ENCODE measurements at places on chromosomes 2 and 18.

DNA sequence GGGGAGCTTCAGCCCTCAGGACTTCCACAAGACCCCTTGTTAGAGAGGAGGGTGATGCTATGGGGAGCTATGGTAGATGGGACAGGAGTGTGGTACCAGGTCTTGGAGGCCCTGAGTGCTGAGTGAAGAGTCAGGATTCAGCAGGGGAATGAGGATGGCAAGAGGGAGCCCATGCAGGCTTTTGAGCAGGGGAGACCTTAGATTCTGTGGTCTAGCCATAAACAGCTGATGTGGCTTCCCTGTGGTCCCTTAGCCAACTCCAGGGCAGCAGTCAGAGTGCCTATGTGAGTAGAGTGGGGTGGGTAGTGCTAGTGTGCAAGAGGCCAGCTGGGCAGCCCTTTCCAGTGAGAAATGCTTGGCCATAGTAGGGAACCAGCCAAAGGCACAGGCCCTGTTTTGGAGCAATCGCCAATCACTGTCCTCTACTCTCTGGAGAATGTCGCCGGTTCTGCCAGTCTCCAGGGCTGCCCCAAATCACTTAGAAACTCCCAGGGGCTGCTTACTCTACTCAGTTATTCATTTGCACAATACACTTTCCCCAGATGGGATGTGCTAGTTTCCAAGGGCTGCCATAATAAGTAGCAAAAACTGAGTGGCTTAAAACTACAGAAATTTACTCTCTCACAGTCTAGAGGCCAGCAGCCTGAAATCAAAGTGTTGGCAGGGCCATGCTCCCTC lies 310.5 kb downstream of the SMAD2 start:
- no peak for DNase-seq

DNA sequence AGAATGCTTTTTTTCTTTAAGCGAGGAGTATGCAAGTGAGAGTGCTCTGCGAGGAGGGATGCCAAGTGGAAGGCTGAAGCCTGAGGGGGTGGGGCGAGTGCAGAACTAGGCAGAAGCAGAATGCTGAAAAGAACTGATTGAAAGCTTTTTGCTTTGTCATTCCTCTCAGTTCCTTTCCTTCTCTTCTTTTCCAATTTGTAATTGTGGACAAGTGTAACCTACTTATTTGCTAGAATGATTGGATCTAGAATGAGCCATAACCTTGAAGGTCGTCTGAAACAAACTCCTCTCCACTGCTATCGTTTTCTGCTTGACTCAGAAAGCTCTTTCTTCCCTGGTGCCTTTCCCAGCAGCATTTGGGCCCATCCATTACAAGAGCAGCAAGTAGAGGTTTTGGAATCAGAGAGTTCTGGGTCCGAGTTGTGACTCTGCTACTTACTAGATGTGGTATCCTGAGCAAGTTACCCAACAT lies 115.3 kb downstream of the METTL8 start:
- DNase-seq, result no peak

GRCh38 chr18:23401400-23402347 lies 51.4 kb upstream of the RIOK3 start:
- DNase-seq, result no peak

DNA sequence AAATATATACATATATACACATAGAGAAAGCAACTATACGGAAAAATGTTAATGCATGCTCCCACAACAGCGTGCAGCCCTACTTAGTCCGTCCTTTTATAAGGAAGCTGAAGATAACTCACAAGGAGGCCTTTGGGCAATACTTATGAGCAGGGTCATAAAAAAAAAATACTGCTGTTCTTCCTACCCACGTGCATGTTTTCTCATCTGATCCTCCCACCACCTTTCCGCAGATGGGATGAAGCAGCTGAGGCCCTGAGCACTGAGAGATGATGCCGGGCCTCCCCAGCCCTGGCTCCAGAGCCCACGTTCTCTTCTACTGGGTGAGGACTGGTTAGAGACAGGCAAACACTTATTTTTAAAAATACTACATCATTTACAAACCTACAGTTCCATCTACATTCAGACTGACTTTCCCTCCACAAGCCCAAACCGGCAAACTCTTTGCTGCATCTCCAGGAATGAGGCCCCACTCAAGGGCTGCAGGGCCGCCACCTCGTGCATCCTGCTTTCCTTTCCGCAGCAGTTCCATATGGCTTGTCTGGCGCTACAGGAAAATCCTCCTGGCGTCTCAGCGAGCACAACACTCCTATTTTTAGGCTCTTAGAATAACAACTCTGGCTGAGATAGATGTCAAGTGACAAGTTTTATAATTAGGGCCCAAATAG lies 41.6 kb downstream of the TBC1D8 start:
- DNase-seq, result no peak

DNA sequence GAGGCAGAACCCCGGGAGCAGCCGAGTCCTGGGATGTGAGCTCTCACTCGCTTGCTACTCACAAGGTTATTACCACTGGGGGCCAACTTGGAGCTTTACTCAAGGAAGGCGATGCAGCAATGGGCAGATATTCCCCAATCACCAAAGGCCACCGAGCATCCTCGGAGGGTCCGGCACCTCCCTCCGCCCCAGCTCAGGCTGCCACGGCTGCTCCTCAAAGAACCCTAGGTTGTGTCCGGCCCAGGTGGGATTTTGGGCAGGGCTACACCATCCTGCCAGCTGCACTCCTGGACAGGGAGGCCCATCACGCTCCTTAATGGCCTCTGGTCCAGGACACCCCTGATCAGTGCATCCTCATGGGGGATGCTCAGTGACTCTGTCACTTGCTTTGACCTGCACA lies 24.8 kb downstream of the FBLN7 start:
- DNase-seq, result no peak

DNA sequence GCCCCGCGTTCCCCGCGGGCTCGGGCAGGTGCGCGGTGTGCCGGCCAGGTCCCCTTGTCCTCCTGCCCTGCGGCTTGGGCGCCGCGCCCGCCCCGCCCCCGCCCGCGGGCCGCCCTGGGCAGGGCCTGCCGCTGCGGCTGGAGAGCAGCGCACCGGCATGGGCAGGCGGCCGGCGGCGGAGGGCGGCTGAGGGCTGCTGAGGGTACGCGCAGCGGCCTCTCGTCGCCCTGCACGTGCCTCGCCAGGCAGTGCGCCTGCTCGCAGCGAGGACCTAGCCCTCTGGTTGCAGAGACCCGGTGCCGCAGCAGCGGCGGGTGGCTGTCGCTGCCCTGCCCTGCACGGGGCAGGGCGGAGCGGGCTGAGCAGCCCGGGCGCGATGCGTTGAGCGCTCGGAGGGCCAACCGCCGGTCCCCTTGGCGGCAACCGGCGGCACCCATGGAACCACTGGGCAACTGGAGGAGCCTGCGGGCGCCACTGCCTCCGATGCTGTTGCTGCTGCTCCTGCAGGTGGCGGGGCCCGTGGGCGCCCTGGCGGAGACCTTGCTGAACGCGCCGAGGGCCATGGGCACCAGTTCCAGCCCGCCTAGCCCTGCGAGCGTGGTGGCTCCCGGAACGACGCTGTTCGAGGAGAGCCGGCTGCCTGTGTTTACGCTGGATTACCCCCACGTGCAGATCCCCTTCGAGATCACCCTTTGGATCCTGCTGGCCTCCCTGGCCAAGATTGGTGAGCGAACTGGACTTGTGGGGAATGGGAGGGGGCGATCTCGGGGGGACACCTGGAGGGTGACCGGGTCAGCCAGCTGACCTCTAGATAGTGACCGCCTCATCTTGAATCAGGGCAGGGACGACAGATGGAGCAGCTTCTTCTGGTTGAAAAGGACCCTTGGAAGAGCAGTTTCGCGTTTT lies at the start of gene SLC9A2:
TSS of gene SLC9A2 (plus strand) at position 140 of the 906 bp plus-strand sequence. CDS start at position 436, 296 bp downstream.
- peak; percentile 61 for DNase-seq

GRCh38 chr2:215738351-215738750 lies 275.0 kb downstream of the MREG start:
- no peak for DNase-seq

DNA sequence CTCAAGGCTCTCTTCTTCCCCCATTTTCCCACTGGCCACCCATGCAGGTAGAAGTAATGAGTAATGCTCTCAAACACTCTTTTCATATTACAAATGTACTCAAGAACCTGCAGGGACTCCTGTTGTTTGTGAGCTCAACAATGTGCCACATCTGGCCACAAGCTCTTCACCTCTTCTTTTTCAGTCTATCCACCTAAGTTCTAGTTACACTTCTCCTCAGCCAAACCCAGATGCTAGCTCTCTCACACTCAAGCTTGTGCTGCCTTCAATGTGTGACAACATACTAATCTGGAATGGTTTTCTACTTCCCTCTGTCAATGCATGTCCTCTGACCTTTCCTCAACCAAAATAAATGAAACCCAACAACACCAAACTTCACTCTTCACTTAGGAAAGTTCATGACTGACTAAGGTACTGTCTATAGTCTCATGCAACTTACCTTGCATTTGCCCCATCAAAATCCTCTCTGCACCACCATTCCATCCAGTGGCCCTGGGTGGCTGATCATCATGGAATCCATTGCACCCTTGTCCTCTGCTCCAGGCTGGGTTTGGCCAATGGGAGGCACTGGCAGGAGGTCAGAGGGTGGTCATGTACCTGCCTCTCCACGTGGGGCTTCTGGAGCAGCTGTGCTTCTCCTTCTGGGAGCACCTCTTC lies 5.3 kb upstream of the IL18R1 start:
- DNase-seq, result no peak

GRCh38 chr18:33700513-33700976 lies 122.5 kb downstream of the ASXL3 start:
- DNase-seq, result no peak

GRCh38 chr18:45161850-45162249 lies 453.4 kb upstream of the SLC14A2 start:
- no peak for DNase-seq

- DNase-seq, result no peak
Measured at GRCh38 chr2:129464036-129464435, 515.4 kb upstream of the RAB6C start.

DNA sequence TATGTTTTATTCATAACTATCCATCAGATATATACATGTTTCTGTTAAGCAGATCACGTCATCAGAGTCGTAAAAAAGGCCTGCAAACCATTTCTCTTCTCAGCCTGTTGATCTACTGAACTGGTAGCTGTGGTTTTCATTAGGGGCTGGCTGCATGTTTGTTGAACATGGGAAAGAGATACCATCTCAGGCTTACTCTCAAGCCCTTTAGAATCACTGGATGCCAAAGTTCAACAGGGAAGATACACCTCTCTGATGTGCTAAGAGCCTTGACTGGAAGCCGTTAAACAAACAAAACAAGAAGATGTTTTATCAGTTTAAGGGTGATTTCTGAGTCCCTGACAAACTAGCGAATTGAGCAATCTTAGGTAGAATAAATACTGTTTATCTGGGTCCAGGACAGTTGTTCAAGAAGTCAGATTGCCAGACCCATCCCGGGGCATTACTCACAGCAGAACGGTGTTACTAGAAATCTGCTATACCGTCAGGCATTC lies 94.5 kb upstream of the LMAN1 start:
- no peak for DNase-seq

DNA sequence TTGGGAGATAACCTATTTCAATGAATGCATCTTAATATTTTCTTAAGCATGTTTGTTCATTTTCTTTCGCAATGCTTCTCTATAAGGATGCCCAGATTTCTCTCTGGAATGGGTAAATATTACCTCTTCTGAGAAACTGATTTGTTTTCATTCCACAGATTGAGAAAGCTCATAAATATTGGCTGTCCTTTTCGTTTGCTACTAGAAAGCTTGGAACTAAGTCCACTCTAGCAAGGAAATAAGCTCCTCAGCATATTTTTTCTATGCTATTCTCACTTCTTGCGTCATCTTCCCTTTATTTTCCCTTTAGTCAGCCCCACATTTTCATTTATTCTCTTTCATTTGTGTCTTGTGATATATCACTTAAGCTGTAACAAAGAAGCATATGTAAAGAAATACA lies 76.3 kb downstream of the ANTXR1 start:
- no peak for DNase-seq

- no peak for DNase-seq
Measured at GRCh38 chr2:218386505-218387368, 4.7 kb downstream of the SLC11A1 start.

DNA sequence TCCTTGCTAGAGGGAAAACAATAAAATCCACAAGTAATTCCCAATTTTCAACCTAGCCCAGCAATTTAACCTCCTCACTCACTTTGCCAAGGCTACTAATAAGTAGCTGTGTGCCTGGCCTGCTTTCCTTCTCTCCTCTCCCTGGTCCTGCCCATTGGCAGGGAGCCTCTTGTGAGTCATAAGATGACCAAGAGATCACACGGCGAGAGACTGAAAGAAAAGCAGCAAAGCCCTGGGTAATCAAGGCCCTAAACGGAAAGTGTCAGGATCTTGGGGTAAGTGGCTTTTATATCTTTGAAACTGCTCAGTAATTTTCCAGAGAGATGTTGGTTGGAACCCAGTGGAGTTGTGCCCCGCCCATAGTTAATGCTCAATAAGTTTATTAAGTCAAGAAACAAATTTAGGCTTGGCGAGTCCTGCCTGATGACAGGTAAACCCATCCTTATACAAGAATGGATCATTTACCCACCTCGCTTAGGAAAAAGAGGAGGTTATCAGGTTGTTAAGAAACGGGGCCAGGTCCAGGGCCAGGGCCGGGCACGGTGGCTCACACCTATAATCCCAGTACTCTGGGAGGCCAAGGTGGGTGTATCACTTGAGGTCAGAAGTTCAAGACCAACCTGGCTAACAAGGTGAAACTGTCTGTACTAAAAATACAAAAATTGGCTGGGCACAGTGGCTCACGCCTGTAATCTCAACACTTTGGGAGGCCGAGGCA lies 10.0 kb upstream of the ADAM17 start:
- DNase-seq, result no peak

Data from activated T-cell treated with anti-CD3 and anti-CD28 coated beads, Interleukin-2, amount 50 U/mL, for 24 hours (primary cell).